Activated T-cell treated with anti-CD3 and anti-CD28 coated beads for 24 hours (primary cell): ENCODE measurements at places on chromosomes 5 and 9.

- peak; percentile 10 for DNase-seq
Observed at GRCh38 chr5:128905568-128906110, 59.6 kb upstream of the SLC27A6 start.

- no peak for DNase-seq
Observed at GRCh38 chr9:118091711-118092500, 387.7 kb downstream of the TLR4 start.

DNA sequence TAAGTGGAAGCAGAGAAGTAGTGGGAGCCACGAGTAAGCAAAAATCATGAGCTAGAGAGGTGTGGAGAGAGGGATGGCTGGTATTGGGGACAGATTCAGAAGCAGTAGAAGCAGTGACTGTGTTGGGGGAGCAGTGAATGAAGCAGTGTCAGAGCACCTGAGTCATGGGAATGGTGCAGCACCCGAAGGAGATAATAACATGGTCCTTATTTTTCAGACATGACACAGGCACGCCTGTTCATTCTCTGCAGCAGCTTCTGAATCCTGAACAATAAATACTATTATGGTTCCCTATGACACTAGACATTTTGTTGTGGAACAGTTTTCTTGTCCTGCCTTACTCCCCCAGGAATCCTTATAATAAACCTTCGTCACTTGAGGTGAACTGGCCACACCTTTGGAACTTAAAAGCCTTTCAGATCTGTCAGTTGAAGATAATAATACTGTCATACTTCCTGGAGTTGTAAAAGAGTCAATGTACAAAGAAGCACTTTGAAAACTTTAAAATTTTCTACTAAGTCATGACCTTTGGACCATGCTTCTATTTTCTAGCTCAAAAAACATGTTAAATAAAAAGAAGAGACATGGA, 7.0 kb upstream of the RASA1 start:
- DNase-seq: no peak

GRCh38 chr9:136678624-136679023, 8.6 kb downstream of the AGPAT2 start:
- DNase-seq: no peak

DNA sequence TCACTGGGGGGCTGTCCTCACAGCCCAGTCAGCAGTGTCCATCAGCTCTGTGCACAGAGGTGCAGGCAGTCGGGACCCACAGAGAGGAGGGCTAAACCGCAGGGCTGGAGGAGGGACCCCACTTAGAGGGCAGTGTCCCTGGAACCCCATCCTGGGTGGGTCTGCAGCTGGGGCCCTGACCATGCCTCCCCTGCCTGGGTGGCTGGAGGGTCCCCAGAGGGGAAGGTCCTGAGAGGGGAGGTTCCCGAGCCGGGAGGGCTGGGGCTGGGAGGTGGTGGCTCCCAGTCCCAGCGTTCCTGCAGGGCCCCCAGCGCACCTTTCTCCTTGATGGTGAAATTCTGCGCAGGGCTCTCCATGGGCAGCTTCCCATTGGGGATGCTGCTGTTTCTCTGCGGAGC, 32.7 kb downstream of the EXOC3 start:
- DNase-seq: no peak

- no peak for DNase-seq
Observed at GRCh38 chr9:89491694-89492093, 6.2 kb downstream of the SEMA4D start.

DNA sequence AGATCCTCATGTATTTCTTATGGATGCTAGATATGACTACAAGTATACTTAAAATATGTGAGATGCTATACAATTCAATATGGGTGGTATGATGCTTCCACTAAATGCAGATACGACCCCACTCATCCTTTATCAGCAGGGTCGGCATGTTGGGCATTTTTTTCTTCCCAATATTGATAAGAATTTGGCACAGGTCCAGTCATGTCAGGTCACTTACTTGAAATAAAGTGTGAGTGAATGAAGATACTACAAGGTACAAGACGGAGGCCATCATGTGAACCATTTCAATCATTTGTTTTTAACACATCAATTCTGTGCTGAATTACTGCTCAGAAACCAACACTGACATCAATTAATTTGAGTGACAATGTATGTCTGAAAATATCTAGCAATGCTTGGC, 146.9 kb upstream of the GNA14 start:
- DNase-seq: no peak

GRCh38 chr5:57175551-57176309, 1.9 kb downstream of the GPBP1 start:
- peak; percentile 41 for DNase-seq
